ENCODE measurements at places on chromosomes 7 and 10.
A peak's percentile ranks its signal among the peaks of the same experiment; 100 is the strongest.

DNA sequence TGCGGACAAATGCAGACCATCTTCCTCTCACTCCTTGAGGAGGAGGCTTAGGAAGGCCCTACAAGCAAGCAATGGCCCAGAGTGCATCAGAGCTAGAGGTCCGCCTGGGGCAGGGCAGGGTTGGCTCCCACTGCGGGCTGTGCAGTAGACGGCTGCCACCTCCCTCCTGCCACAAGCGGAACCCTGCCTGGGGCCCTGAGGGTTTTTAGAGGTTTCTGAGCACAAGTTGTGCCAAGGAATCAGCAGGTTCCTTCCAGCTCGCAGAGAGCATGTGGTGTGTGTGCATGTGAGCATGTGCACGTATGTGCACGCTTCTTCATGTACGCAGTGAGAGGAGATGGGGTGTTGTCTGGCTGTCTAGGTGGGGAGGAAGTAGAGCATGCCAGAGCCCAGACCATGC lies 25.9 kb upstream of the SMARCD3 start:
- no peak for DNase-seq

DNA sequence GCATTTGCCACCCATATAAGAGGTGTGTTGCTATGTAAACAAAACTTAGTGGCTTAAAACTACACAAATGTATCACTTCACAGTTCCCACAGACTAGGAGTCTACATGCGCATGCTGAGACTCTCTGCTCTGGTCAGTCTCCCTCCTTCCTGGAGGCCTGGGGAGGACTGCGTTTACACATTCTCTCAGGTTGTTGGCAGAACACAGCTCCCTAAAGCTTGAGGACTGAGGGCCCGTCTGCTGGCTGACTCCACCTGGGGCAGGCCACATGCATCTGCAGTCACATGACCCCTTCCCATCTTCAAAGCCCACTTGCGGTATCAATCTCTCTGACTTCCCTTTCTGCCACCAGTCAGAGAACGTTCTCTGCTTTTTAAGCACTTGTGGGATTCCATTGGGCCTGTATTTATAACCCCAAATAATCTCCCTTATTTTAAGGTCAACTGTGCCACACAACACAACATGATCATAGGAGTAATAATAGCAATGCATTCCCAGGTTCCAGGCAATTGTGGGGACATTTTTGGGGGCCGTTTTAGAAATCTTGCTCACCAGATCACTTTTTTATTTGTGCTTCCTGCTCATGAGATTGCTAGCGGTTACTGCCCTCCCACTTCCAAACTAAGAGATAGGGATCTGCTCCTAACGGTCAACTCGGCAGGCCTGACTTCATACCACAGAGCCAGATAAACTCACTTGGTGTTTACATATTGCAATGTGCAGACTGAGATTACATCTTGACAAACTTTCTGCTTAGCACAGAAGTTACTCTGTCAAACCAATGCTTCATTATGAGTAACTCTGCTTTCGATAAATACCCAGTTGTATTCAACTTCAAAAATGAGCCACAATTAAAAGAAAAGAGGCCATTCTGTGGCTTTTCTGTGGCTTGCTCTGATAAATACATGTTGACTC lies 96.3 kb downstream of the ALOX5 start:
- DNase-seq, result no peak

DNA sequence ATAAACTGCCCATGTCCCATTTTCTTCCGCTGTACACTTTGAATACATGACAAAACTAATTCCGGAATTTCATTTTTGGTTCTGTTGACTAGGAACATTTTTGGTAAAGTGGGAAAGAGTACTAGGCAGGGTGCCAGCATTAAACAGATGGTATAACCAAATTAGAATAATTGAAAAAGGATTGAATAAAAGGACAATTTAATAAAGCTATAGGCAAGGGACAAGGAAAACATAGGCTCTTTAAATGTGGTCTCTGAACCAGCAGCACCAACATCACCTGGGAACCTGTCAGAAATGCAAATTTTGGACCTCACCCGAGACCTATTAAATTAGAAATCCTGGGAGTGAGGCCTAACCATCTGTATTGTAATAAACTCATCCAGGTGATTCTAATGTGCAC lies 376.9 kb downstream of the LRRTM3 start:
- no peak for DNase-seq

DNA sequence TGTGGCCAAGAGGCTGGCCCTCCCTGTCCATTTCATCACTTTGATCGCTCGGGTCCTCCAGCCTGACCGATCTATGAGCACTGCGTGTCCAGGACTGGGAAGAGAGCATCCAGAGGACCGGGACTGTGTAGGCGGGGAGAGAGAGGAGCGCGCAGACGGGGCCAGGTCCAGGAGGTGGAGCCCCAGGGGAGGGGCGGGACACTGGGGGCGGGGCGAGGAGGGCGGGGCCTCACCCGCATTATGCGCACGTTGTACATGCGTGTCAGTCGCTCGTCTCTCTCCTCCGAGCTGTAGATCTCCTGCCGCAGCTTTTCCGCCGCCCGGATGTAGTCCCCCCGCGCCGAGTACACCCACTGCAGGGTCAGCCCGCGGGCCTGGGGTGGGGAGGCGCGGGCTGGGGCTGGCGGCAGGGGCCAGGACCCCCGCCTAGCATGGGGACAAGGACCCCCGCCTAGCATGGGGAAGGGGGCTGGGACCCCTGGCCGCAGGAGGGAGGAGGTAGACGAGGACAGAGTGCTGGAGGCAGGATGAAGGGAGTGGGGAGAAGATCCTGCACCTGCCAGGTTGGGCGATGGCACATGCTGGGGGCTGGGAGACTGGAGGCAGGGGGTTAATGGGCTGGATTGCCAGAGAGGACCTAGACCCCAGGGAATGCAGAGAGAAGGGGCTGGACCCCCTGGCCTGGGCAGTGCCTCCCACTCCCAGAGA lies 14.3 kb downstream of the MOSPD3 start:
- DNase-seq, result peak; percentile 92

- no peak for DNase-seq
Observed at GRCh38 chr7:25329815-25330214, 101.5 kb upstream of the NPVF start.
